ENCODE measurements at places on chromosomes 6 and 20. TPM values are rescaled to one million over a fixed set of nuclear protein-coding genes. Genes with fewer than 3 reads are reported as not detected.

The SLC35D3 gene
- total RNA-seq, result 0.07 TPM

The ETV7 gene
- 0.09 TPM for total RNA-seq

The MOG gene
- total RNA-seq, result not detected

The PPP1R3G gene
- 1.6 TPM for total RNA-seq

The PDE10A gene
- total RNA-seq, result 32.9 TPM

The PACSIN1 gene
- not detected for total RNA-seq

The ZSWIM3 gene
- 1.6 TPM for total RNA-seq

The BFSP1 gene
- total RNA-seq, result 6.0 TPM

The MRPL18 gene
- total RNA-seq, result 91.5 TPM

The RALY gene
- total RNA-seq, result 152 TPM

The NRSN1 gene
- total RNA-seq, result not detected

The ZNF311 gene
- 0.14 TPM for total RNA-seq

The POPDC3 gene
- 30.2 TPM for total RNA-seq

The LPA gene
- not detected for total RNA-seq

The LY6G6C gene
- not detected for total RNA-seq

The ANKRD66 gene
- not detected for total RNA-seq

The CCDC170 gene
- total RNA-seq, result 0.14 TPM

The COL20A1 gene
- 1.8 TPM for total RNA-seq

The RREB1 gene
- total RNA-seq, result 8.5 TPM

The SFTA2 gene
- not detected for total RNA-seq

The GGT7 gene
- 7.5 TPM for total RNA-seq

The MUCL3 gene
- total RNA-seq, result not detected

The HIVEP2 gene
- total RNA-seq, result 3.9 TPM

The GRIK2 gene
- 0.28 TPM for total RNA-seq

The DDX39B gene
- 406 TPM for total RNA-seq

The CLVS2 gene
- total RNA-seq, result not detected

All from A549 treated with RU486 at 1 μM for 4 hours (cell line).